ENCODE measurements at places on chromosomes 11 and 22. TPM values are rescaled to one million over a fixed set of nuclear protein-coding genes. Genes with fewer than 3 reads are reported as not detected.

The GAB4 gene
- total RNA-seq = not detected

The CASP4 gene
- 49.1 TPM for total RNA-seq

The KCNQ1OT1 gene
- 11.5 TPM for total RNA-seq

The RAD9A gene
- 29.0 TPM for total RNA-seq

The SESN3 gene
- 64.2 TPM for total RNA-seq

The FIBIN gene
- 15.9 TPM for total RNA-seq

The TEAD1 gene
- total RNA-seq = 73.9 TPM

The RTL10 gene
- total RNA-seq = 54.3 TPM

The SCUBE2 gene
- total RNA-seq = 3.0 TPM

The OR8G5 gene
- total RNA-seq = not detected

The CAPN5 gene
- total RNA-seq = 8.7 TPM

The NUCB2 gene
- total RNA-seq = 80.0 TPM

The CD248 gene
- 39.3 TPM for total RNA-seq
